ENCODE measurements at places on chromosomes 2 and 18.

DNA sequence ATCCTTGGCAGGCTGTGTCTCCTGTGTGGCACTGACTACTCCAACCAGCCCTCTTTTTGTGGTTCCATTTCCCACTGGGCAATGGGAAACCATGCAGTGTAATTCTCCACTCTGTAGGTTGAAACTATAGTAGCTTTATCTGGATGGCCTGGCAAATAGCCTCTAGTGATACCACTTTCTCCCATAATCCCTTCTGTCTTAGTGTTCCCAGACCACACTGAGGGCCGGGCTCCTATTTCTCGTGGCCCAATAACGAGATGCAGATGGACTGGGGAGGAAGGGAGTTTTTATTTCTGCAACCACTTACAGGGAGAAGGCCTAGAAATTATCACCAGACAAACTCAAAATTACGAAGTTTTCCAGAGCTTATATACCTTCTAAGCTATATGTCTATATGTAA is 24.7 kb downstream of the SKA1 start:
- no peak for DNase-seq

DNA sequence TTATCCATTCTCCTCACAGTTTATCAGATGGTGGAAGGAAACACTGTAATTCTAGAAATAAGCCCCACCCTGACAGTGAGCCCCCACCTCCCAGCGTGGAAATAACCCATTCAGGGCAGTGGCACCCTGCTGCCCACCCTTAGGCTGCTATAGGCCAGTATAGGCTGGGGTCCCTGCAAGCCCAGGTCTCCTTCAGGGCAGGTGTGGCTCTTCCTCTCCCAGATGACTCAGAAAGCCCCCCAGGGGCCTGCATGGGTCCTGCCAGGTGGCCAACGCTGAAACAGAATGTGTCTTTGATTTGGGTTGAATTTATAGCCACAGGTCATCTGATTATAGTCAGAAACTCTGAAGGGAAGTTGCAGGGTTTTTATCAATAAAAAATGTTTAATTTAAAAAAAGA is 136.4 kb downstream of the SH3RF3 start:
- DNase-seq, result no peak

DNA sequence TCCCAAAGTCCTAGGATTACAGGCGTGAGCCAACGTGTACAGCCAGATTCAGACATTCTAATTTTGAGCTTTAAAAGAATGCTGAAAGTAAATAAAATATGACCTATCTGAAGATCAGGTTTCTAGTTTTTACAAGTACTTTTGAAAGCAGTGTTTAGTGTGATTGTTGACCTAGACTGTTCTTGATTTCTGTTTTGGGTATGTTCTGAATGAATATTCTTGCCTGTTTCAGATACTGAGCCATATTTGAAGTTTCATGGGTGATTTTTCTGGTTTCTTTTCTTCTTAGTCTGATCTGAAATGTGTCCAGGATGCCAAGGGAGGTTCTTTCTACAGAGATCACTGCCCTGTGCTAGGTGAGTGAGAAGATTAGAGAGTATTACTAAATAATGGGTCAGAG is 37.2 kb downstream of the MIB1 start:
- no peak for DNase-seq

- DNase-seq, result peak; percentile 23
These were observed 391.6 kb downstream of the NBAS start for GRCh38 chr2:15169326-15170069.

- DNase-seq, result no peak
These were observed 70.8 kb upstream of the NOSTRIN start for GRCh38 chr2:168731616-168732015.

DNA sequence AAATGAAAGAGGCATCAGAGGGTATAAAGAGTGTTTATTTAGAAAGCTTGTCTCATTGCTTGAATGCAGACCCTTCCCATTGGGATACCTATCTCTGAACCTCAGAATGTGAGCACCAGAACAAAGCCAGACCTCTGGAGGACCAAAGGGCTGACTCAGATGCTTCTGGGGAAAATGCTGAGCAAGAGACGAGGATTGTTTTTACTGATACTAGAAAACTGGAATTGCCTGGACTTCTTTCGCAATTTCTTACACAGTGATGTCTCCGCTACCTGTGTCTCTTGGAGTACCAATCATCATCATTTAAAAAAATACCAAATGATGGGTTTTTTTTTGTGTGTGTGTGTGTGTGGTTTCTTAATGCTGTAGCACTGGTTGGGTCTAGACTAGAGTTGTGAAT is 55.6 kb upstream of the CCDC85A start:
- DNase-seq, result no peak

DNA sequence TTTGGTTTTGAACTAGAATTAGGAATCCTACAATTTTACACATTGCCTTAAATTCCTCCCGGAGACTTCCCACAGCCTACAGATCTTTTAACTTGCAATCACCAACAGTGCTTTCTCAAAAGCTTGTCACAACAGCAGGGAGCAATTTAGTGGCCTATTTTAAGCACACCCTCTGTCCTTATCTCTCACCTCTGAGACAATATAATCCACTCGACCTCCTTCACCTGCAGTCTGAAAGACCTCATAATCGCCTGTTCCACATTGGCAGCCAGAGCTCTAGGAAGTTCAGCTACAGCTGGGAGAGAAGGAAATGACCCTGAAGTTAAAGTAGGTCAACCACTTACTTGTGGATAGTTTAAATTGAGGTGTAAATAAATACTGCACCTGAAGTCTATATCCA is 249.7 kb upstream of the DLGAP1 start:
- no peak for DNase-seq

DNA sequence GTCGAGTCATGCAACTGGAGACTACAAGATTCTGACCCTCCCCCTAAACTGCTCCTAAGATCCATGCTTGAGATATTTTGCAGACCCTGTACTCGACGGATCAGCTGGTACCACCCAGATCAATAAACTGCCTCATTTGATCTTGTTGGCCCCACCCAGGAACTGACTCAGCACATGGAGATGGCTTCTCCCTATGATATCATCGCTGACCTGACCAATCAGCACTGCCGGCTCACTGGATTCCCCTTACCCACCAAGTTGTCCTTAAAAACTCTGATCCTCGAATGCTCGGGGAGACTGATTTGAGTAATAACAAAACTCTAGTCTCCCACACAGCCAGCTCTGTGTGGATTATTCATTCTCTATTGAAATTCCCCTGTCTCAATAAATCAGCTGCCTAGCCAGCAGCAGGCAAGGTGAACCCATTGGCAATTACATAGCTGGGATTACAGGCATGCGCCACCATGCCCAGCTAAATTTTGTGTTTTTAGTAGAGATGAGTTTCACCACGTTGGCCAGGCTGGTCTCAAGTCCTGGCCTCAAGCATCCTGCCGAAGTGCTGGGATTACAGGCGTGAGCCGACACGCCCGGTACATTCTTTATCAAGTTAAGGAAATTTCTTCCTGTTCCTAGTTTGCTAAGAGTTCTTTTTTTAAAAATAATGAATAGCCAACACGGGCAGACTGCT is 43.6 kb downstream of the VPS54 start:
- DNase-seq, result no peak

DNA sequence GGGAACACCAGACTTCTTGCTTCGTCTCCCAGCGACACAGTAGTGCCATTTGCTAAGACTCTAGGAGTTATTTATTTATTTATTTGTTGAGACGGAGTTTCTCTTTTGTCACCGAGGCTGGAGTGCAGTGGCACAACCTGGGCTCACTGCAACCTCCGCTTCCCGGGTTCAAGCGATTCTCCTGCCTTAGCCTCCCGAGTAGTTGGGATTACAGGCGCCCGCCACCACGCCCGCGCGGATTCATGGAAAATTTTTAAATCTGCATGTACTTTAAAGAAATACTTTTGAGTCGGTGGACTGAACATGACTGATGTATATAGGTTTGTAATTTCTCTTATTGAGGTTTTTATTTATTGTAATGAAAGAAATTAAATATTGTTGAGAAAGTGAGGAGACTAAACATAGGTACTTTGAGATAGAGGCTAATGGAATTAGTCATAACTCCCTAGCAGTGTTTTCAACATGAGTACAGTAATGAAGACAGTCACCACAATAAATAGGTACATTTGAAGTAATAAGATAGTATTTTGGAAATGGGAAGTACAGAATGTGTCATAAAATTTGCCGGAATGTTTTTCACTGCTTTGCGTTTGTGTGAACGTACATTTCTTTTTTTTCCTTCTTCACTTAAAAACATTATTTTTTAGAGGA is 983 bp downstream of the MTX2 start:
- no peak for DNase-seq

DNA sequence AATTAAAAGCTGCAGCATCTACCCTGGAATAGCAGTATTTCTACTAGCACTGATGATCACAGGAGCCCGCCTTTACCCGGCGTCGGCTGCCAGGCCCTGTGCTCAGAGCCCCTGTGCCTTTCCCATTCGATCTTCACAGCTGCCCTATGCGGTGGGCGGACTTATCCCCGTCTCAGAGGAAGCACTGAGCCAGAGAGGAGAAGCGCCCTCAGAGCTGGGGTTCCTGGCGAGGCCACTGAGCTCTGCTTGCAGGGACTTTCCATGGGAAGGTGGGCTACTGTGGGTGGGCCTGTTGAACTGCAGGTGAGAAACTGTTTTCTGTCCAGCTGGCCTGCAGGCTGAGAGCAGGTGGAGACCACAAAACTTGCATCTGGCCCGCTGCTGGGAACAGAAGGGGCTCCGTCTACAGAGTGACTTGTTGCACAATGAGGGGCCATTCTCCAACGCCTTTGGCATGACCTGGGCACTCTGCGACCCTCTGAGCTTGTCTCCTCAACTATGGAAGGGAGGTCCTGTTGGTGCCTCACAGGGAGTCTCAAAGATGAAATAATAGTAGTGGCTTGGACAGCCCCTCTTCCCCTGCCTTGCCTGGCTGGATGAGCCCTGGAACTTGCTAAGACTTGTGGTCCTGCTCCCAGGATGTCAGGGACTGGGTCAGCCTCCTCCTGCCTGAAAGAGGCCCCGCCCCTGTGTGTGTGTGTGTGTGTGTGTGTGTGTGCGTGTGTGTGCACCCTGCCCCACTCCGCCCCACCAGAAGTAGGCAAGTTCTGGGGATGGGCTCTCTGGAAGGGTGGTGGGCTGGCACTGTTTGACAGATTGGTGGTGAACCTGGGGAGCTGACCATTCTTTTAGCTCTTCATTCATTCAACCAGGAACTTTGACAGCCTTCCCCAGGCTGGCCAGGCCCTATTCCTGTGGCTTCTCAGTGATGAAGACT is 32.7 kb downstream of the GLI2 start:
- no peak for DNase-seq

DNA sequence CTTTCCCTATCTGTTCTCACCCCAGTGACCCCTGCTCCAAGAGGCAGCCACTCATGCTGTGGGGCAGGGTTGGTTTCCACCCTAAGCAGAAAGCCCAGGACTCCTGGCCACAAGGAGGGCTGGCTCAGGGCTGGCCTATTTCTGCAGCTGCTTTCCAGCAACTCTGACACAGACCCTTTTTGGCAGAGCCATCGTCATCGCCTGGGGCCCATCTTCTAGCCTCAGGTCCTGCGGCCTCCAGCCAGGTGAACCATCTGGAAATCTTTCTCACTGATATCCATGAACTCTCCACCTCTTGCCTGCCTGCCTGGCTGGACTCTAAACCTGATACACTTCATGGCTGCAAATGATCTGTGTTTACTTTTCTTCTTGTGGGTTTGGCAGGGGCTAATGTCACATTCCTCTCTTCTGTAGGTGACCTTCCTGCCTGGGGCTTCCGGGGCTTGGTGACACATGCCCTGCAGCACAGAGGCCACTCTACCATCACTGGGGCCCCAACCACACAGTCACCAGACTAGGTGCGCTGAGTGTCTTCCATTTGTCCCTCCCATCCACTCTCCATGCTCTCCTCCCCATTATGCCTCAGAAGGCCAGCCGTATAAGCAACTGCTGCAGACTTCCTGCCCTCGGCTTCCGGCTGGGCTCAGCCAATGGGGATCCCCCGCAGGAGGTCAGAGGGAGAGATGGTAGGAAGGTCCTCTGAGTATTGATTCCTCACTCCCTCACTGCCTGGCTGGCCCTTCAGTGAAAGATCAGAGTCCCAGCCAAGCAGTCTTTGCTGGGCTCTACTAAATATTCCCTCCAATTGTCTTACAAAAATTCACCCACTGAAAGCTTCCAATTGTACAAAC is 9.7 kb upstream of the COPS8 start:
- no peak for DNase-seq

DNA sequence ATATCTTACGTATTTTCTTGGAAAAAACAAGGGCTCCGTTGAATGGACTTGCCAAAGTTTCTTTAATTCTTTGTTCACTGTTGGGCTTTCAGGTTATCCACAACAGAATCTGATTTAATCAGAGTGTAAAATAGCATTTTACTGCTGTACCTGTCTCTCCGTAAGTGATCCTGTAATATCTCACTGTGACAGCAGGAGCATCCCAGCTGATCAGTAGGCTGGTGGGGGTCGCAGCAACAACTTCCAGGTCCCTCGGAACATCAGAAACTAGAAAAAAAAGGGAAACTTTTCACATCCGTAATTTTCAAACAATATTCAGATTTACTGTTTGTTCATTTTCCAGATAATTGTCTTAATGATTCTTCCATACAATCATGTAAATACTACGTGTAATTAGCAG is 51.2 kb downstream of the FN1 start:
- DNase-seq, result no peak

DNA sequence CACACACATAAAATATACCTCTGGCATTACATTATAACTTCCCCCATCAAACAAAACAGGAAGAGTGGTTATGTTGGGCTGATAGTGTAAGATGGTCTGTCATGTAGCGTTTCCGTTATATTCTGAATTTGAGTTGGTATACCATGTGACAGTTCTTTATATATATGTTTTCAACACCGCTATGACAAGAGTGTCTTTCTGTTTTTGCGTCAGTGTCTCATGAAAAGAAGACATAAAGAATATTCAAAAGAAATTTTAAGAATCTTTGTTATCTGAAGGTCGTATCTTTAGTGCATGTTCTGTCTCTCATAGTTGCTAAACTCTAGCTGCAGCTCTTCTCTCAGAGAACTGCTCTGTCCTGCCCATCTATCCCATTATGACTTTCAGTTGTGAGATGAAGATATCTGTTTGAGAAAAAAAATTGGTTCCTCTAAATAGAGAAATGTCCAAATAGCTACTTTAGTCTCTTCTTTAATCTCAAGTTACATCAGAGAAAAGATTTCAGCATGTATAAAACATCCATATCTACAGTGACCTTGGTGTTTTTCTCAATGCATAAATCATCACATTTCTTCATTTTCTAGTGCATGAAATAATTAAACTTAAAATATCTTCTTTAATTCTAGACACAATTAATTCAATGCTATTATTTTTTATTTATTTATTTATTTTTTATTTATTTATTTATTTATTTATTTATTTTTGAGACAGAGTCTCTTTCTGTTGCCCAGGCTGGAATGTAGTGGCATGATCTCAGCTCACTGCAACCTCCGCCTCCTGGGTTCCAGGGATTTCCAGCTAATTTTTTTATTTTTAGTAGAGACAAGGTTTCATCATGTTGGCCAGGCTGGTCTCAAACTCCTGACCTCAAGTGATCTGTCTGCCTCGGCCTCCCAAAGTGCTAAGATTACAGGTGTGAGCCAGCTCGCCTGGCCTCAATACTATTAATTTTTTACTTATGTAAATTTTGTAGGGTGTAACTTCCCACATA is 24.3 kb upstream of the PSME4 start:
- DNase-seq, result no peak

DNA sequence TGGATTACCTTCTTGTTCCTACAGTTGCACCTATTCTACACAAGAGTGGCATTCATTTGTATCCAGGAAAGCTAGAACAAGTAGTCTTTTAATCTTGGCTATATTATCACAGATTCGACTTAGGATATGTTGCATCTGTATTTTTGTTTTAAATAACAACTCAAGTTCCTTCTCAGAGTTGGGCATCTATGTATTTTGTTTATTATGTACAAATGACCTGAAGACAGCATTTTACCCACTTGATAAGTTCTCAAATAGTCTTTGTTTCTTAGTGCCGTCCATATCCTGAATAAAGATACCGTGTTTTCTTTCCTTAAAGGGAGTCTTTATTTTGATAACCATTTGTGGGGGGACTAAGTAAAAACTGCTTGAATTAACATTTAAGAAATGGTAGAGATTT is 2.9 kb downstream of the ITPRID2 start:
- DNase-seq, result no peak

All from HCT116 (cell line).